ENCODE measurements at places on chromosomes 11 and 22.

DNA sequence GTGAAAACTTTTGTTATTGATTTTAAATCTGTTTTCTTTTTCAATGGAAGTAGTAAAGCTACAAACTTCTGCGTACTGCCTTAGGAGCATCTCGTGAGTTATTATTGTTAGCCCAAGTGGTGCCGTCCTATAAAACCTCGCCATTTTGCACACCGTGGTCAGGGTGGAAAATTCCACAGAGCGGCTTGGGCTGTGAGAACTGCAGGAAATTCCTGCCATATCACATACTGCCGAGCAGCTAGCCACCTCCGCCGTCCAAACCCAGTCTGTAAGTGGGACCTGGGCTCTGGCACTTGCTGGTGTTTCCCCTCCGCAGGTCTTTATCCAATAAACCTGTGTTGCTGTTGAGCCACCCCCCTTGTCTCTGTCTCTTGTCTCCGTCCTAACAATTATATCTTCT lies 88.0 kb upstream of the POU2AF2 start:
- DNase-seq = no peak

GRCh38 chr11:6402561-6402981 lies 12.3 kb downstream of the SMPD1 start:
- peak; percentile 54 for DNase-seq

GRCh38 chr11:78415338-78415737 lies 2.3 kb downstream of the GAB2 start:
- DNase-seq = no peak

DNA sequence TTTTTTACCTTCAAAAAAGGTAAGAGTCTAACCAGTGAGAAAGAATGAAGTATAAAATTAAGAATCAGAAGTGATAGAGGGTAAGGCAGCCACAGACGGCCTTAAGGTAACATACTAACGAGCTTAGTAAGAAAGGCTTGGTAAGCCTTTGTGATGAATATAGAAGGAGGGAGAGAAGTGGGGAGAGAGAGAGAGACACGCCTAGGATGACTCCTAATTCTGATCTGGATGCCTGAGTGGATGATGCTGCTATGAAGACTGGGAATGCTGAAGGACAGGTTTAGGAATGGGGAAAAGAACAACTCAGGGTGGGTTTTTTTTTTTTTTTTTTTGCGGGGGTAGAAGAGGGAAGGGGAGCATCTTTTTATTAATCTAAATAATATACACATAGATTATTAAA lies 4.8 kb downstream of the FBXO3 start:
- DNase-seq = no peak

- no peak for DNase-seq
Measured at GRCh38 chr11:130146796-130147195, 12.8 kb upstream of the ST14 start.

GRCh38 chr11:46336563-46337180 lies 10.6 kb upstream of the DGKZ start:
- DNase-seq = no peak

DNA sequence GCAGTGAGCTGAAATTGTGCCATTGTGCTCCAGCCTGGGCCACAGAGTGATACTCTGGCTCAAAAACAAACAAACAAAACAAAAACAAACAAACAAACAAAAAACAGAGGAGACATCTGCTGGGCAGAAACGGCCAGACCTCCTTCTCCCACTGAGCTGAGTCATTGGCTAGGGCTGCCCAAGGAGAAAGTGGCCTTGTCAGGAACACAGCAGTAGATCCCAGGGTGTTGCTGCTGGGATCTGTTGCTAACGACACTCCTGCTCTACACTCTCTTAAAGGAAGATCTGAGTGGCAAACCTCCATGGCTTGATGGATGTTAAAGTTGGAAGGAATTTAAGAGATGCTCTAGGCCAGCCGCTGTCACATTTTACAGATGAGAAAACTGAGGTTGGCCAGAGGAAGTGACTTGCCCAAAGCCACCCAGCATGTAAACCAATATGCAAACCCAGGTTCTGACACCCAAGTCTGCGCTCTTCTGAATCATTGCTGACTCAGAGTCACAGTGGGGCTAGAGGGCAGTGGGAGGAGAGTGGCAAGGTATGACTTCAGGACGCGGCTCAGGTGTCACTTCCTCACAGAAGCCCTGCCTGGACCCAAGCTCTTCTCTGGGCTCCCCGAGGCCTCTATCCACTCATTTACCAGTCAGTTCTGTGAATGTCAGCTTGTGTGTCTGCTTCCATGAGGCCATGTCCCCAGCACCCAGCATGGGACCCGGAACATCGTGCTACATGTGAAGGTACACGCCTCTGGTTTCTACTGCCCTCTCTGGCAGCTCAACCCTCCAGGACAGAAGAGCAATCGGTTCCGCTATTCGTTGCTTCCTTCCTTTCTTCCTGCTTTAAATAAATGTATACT lies 11.3 kb upstream of the GDPD5 start:
- no peak for DNase-seq

DNA sequence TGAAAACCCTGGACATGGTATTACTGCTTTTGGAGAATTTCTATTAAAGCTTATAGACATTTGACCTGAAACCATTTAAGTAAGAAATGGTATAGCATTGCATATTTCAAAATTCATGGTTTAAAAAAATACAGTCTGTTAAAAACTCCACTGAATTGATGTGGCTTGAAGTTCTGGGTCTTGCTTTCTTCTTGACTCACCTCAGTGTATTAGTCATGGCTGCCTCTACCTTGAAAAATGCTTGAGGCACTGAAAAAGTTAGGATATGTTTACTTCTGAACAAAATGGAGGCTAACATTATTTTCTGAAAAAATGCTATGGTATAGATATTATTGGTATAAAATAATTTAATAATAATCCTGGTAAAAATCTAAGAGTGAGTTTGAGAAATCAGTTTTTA lies 349.2 kb downstream of the AASDHPPT start:
- no peak for DNase-seq

DNA sequence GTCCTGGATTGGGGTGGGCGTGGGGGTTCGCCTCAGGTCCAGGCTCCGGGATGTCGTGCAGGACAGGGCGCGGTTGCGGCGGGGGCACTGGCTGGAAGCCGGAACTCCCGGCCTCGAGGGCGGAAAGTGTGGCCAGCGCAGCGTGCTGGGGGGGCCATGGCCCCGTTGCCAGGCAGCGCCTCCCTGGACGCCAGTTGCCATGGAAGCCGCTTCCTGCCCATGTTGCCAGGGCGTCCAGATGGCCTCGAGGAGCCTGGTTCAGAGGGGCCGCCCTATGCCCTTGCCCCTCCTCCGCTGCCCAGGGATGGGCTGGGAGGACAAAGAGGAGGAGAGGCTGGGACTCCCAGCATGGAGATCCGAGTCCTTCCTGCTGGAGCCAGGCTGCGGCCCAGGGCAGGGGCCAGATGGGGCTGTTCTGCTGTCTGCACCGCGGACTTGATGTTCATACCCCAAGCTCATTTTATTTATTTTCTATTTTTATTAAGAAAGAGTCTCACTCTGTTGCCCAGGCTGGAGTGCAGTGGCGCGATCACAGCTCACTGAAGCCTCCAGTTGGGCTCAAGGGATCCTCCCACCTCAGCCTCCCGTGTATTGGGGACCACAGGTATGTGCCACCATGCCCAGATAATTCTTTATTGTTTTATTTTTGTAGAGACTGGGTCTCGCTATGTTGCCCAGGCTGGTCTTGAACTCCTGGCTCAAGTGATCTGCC lies 4.6 kb upstream of the CCDC188 start:
- DNase-seq = no peak

GRCh38 chr22:40826984-40827741 lies 8.0 kb upstream of the SLC25A17 start:
- DNase-seq = no peak

DNA sequence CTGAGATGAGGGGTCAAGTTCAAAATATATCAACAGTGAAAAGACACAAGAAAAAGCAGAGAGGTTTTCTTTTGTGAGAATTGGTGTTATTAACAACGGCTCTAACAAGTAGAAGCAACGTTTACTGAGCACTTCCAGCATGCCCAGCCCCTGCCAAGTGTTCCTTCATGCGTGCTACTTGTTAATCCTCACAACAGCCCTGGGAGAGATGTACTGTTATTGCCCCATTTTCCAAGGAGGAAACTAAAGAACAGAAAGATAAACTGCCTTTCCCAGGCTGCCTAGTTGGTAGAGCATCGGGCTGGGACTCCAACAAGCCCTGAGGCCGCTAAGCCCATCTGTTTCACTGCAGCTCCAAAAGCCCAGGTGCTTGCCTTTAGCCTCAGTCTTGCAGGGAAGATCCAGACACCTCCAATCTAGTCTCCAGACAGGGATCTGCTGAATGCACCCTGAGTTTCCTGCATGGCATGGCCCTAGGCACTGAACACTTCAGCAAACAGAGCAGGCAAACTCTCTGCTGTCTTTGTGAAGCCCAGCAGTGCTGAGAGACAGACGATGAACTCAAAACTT lies 25.5 kb downstream of the SPATA19 start:
- DNase-seq = no peak

- no peak for DNase-seq
Measured at GRCh38 chr11:55324500-55324899, 18.5 kb upstream of the OR4A16 start.

GRCh38 chr11:59967677-59968394 lies 4.0 kb downstream of the OOSP4A start:
- DNase-seq = no peak

DNA sequence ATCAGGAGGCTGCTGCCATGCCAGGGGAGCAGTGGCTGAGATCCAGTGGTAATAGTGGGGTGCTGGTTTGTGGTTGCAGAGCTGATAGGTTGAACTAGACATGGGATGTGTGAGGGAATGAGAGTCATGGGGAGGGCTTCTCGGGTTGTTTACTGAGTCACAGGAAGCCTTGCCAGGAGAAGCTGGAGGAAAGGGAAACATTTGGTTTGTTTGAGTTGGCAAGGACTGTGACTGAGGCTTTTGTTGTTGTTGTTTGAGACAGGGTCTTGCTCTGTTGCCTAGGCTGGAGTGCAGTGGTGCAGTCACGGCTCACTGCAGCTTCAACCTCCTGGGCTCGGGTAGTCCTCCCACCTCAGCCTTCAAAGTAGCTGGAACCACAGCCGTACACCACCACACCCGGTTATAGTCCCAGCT lies 49.3 kb downstream of the CABIN1 start:
- DNase-seq = no peak

DNA sequence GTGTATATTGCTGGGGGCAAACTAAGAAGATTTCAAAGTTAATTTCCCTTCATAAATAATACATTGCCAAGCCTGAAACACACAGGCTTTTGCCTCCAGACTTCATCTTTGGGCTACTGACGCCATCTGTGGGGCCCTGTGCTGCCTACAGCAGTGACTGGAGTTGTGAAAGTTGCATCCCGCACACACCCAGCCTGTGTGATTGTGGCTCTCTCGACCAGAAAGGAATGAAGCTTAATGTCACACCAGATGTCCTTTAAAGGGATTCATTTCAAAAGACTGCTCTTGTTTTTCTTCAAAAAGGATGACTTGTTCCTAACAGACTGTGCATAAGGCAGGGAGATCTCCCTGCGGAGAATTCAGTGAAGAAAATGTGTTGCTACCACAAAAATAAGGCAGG lies 210.5 kb downstream of the FAM181B start:
- no peak for DNase-seq

- no peak for DNase-seq
Measured at GRCh38 chr11:3732671-3733436, 61.7 kb upstream of the CHRNA10 start.

DNA sequence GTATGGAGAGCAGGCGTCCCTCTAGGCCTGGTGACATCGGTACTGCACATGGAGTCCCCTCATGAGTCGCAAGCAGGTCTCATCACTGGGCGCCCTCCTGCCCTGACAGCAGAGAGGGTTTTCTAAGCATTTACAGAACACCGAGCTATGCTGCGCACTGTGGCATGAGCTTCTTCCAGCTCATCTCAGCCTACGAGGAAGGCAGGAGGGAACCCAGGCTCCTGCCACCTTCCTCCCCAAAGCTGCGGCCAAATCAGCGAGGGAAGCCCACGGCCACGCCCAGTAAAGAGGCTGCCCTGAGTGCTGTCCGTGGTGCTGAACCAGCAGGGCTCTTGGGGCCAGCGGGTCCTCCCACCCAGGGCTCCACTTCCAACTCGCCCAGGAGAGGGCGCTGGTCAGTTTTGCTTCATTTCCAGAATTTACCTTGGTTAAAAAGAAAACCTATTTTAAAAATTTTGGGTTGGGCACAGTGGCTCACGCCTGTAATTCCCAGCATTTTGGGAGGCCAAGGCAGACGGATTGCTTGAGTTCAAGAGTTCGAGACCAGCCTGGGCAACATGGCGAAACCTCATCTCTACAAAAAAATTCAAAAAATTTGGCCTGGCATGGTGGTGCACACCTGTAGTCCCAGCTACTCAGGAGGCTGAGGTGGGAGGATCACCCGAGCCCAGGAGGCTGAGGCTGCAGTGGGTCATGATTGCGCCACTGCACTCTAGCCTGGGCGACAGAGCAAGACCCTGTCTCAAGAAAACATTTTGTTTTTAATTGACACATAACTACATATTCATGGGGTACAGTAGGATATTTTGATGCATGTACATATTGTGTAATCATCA lies 34.2 kb downstream of the PHF21B start:
- peak; percentile 12 for DNase-seq

DNA sequence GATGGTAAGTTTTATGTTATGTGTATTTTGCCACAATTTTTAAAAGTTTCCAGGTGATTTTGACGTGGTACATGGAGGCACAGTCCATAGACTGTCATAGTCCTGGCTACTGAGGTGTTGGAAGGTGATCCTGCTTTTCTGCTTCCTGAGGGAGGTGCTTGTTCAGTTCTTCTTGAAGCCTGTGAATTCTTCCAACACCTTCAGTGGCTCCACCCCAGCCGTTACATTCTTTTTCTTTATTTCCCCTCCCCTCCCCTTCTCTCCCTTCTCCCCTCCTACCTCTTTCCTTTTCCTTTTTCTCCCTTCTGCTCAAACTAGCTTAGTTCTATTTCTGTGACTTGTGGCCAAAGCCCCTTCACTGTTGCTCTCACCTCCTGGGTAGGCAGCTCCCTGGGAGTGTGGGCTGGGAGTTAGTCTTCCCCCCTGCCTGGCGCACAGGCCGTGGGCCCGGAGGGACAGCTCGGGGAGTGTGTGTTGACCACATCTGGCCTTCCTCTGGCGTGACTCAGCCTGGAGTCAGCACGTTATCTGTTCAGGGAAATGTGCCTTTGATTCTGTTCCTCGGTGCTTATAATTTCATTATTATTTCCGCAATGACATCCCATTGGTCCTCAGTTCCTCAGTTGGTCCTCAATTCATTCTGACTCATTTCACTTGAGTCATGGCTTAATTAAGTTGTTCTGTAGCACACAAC lies 566.2 kb downstream of the TBC1D22A start:
- DNase-seq = no peak
